ENCODE measurements at places on chromosomes 12 and 14.

DNA sequence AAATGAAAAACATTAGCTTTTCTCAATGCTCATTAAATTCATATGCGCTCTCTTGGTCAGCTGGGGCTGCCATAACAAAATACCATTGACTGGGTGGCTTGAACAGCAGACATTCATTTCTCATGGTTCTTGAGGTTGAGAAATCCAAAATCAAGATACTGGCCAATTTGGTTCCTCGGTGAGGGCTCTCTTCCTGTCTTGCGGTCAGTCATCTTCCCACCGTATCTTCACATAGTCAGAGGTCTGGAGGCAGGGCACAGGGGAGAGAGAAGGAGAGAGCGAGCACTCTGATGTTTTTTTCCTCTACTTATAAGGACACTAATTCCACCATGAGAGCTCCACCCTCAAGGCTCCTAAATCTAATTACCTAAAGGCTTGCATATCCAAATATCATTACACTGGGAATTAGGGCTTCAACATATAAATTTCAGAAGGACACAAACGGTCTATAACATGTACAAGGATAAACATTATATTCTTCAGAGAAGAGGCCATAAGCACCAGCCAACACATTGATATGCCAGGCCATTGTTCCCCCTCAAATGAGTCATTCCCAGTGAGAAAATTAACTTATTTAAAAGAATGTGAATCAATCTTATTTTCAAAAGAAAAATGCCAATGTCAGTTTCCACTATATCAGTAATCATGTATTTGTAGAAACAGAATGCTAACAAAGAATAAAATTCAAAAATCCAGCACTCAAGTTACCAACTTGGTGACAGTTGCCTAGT, 152.2 kb downstream of the BTG1 start:
- DNase-seq, result no peak

GRCh38 chr12:27244689-27245488, 803 bp downstream of the STK38L start:
- no peak for DNase-seq

DNA sequence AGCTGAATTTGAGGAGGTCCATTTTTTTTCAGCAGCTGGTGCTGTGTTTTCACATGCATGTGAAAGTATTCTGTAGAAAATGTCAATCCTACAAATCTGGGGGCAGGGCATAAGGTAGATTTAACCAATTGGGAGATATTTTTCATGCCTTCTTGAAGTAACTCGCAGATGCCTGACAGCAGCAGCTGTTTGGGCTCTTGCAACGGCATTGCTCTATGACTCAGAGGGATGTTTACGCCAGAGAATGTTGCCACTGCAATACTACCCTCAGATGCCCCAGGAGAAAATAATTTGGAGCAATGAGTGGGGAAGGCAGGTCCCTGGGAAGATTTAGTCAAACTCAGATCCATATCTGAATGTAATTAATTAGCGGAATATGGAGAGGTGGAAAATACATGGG, 42.5 kb upstream of the MYBPC1 start:
- no peak for DNase-seq

- DNase-seq, result no peak
These were observed 6.8 kb downstream of the KRT74 start for GRCh38 chr12:52566847-52567291.

DNA sequence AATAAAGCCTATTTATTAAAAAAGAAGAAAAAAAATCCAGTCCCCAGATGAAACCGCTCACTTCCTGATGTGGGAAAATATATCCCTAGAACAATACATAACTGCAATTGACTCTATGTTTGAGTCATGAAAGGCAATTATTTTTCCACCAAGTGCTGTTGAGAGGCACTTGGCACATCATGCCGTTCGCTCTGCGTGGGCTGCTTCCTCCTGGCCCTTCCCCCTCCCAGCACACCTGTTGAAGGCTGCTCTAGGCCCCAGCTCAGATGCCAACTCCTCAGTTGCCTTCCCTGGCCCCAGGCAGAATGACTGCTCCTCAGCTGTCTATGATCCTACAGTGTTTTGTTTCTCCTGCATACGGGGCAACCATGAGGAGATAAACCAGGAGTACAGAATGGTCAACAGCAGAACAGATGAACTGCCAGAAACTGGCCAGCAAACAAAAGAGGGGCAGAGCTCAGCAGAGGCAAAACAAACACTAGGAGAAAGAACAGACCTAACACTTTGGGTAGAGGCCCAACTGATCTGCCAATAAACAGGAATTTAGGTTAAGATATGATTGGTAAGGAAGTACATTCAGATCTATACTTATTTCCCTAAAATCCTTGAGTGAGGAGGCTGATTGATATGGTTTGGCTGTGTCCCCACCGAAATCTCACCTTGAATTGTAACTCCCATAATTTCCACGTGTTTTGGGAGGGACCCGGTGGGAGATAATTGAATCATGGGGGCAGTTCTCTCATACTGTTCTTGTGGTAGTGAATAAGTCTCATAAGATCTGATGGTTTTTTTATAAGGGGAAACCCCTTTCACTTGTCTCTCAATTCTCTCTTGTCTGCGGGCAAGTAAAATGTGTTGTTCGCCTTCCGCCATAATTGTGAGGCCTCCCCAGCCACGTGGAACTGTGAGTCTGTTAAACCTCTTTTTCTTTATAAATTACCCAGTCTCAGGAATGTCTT, 58.6 kb downstream of the SLC38A1 start:
- DNase-seq, result no peak

- DNase-seq, result no peak
These were observed 13.1 kb upstream of the CLEC7A start for GRCh38 chr12:10142976-10143589.

- no peak for DNase-seq
These were observed 354.0 kb downstream of the ETNK1 start for GRCh38 chr12:22978962-22979361.

DNA sequence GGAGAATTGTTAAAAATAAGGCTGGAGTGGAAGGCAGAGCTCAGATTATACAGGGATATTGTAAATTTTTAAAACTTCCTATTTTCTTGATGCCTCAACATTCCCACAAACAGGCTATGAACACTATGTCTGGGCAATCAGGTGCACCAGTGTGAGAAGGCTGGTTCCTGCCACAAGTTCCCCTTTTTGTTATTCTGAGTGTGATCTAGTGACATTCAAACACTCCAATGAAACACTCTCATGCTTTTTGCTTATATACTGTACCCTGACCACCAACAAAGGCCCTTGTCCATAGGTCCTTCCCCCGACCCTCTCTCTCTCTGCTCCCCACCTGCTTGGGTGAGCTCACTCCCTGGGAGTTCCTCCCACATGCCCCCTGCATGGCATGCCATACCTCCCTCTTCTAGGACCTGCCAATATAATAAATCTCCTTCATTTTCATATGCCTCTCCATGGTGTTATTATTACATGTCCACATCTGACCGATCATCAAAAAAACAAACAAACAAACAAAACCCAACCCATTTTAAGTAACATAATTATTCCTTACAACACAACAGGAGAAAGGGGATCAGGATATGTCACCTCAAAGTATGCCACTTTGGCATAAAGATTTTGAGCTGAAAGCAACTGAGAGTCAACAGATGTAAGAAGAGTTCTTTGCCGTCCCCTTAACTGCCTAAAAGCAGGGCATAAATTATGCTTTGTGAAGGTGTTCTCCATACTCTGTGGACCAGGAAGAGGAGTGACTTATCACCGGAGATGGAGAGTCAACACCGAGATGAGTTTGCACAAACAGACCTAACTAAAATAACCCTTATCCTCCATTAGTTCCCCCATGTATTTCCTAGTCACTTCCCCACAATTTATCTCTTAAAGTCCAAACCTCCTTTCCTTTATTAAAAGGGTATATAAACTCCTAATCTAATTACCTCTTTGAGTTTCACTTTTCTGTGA, 42.5 kb upstream of the CATSPERB start:
- DNase-seq, result no peak

- DNase-seq, result no peak
These were observed 25.4 kb downstream of the PPP4R3A start for GRCh38 chr14:91484744-91485143.

GRCh38 chr14:22838631-22839041, 2.3 kb downstream of the MMP14 start:
- no peak for DNase-seq

- DNase-seq, result no peak
These were observed 571.3 kb upstream of the TBX3 start for GRCh38 chr12:115255257-115255656.

DNA sequence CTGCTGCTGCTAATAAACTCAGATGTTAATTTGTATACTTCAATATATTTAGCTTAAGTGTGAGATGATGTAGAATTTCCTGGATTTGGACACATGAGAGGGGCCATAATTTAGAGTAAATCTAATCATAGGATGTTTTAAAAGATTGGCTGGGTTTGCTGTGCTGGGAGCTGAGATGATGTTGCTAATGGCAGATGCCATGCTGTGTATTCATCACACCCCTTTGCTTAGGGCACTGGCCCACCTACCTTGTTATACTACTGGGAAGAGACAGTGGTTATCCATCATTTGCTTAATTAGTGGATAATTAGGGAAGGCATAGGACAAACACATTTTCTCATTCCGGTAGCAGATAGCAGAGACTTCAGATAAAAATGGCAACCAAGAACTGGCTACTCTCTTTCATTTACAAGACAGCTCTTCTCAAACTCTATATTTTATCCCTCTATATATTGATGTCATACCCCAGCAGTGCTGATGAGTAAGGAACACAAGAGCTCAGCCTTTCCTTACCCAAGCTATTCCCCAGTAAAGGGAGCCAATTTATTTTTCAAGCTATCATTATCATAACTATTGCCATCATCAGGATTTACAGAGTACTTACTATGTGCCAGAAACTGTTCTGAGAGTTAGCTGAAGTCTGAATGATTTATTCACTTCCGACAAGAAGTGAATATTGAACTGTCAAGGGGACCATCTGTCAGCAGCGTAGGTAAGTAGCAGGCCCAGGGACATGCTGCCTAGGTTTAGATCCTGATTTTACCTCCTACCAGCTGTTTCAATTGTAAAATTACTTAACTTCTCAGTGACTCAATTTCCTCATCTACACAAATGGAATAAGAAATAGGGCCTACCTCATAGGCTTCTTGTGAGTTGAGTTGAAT, 204.6 kb upstream of the FLRT2 start:
- DNase-seq, result no peak

GRCh38 chr12:22459838-22460490, 84.4 kb downstream of the C2CD5 start:
- no peak for DNase-seq

GRCh38 chr14:65261425-65261920, 151.1 kb upstream of the FUT8 start:
- no peak for DNase-seq

GRCh38 chr14:46574221-46574977, 77.2 kb downstream of the RPL10L start:
- DNase-seq, result no peak

DNA sequence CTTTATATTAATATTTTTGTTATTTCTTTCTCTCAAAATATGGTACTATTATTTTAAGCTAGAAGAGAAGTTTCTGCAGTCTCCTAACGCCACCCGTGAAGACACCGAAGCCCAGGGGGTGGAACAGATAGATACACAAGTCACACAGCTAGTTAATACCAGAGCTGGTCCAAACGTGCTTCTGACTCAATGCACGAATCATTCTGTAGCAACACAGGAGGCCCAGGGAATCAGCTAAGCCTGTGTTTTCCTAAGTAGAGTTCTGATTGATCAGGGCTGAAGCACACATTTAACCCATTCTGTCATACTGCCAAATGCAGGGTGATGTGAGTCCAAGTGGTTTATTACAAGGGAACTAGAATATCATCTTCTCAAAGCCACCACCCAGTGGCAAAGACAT, 116.9 kb upstream of the PWP1 start:
- no peak for DNase-seq

DNA sequence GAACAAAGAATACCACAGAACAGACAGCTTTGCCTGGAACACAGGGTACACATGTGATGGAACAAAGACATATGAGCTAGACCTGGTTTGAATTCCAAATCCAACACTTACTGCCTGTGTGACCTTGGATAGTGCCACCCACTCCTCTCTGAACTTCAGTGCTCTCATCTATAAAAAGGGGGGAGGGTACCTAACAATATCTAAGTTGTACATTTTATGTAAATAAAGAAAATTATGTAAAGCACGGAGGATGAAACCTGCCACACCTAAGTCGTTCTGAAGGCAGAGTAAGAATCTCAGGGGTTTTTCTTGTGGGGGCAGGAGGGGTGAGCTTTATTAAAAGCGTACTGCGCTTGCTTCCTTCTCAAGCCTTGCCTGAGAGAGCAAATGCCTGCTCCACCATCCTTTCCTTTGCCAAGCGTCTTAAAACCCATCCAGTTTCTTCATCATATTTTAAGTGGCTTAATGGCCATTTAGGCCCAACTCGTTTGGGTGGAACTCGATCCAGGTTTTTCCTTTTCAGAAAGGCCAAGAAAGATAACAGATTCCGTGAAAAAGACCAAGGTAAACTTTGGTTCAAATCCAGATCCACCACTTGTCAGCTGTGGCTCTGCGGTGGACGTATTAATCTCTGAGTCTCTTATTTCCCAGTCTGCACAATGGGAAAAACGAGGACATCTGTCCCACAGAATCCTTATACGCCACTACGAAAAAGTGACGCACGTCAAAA, 946 bp downstream of the DDX24 start:
- DNase-seq, result no peak

- DNase-seq, result no peak
These were observed 261.4 kb downstream of the ITPR2 start for GRCh38 chr12:26571560-26571959.

DNA sequence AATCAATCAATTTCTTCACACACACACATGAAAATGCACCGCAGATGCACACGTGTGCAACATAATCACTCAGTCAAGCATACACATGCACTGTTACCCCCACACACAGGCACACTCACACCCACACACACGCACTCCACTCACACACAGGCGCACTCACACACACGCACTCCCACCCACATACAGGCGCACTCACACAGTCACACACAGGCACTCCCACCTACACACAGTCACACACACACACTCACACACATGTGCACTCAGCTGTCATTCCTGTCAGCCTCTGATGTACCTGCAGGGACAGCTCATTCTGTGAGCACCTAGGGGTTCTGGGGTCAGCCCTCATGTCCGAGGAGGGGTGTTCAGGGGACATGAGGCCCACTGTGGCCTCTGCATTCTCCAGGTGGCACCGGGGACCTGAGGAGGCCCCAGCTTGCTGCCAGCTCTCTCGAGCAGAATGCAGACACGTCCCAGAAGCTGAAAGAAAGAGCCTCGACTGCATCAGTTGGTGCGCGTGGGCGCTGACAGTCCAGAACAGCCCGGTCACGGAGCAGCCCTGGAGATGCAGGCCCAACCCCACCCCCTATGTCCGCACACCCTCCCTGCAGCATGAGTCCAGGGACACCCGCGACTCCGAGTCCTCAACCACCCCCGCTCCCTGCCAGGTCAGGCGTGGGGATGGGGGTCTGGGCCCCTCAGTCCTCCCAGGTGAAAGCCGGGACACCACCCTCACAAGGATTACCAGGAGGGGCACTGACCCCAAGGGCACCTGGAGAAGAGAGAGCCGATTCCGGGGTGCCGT, 69.3 kb downstream of the NOC4L start:
- DNase-seq, result no peak

- DNase-seq, result peak; percentile 35
These were observed 39.5 kb downstream of the C14orf132 start for GRCh38 chr14:96078625-96079016.

- DNase-seq, result no peak
These were observed 11.3 kb upstream of the FAM222A start for GRCh38 chr12:109702111-109702841.

GRCh38 chr14:51424561-51425251, 184.7 kb downstream of the TMX1 start:
- no peak for DNase-seq

All from mesenteric fat pad (tissue), 1 donor.